AG09309 (cell line): ENCODE measurements at places on chromosomes 7 and 10.
A peak's percentile ranks its signal among the peaks of the same experiment; 100 is the strongest.

DNA sequence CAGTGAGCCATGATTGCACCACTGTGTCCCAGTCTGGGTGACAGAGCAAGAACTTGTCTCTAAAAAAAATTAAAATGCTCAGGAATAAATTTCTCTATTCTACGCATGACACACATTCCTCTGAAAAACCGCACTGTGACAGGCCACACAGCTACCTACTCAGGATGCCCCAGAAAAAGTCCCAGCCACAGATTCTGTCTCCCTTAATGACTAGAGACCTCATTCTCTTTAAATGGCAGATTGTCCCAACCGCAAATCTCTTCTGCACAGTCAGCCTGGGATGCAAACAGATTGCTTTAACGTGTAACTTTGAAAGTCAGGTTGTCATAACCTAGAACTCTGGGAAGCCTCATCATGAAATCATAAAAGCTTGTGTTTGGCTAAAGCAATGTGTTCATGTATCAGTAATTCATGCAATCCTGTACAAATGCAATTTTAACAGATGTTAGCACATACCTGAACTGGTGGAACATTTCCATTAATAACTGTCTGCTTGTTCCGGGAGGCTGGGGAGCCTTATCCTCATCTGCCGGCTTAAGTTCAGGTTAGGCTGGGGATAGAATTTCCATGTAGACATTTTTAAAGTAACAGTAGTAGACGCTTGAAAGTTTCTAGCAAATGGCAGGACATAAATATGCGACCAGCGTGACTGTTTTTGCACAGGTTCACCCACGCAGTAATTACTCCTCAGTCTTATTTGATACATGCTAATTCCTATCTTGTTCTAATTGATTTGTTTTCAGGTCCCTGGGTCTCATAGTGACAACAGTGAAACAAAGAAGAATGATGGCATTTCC, 26.2 kb upstream of the MSRB2 start:
- no peak for DNase-seq

- DNase-seq, result no peak
Measured at GRCh38 chr7:128108641-128109423, 77.6 kb upstream of the LRRC4 start.

GRCh38 chr7:39609113-39609934, 14.0 kb upstream of the RALA start:
- DNase-seq, result no peak

GRCh38 chr10:38146579-38147333, 52.6 kb downstream of the ZNF37A start:
- no peak for DNase-seq

GRCh38 chr10:132142396-132143161, 44.2 kb upstream of the DPYSL4 start:
- no peak for DNase-seq

- no peak for DNase-seq
Measured at GRCh38 chr7:2640846-2641316, 9.1 kb downstream of the TTYH3 start.

GRCh38 chr7:104160375-104160774, 47.4 kb downstream of the ORC5 start:
- no peak for DNase-seq

GRCh38 chr10:108252771-108253170, 1088.3 kb upstream of the SORCS1 start:
- no peak for DNase-seq

DNA sequence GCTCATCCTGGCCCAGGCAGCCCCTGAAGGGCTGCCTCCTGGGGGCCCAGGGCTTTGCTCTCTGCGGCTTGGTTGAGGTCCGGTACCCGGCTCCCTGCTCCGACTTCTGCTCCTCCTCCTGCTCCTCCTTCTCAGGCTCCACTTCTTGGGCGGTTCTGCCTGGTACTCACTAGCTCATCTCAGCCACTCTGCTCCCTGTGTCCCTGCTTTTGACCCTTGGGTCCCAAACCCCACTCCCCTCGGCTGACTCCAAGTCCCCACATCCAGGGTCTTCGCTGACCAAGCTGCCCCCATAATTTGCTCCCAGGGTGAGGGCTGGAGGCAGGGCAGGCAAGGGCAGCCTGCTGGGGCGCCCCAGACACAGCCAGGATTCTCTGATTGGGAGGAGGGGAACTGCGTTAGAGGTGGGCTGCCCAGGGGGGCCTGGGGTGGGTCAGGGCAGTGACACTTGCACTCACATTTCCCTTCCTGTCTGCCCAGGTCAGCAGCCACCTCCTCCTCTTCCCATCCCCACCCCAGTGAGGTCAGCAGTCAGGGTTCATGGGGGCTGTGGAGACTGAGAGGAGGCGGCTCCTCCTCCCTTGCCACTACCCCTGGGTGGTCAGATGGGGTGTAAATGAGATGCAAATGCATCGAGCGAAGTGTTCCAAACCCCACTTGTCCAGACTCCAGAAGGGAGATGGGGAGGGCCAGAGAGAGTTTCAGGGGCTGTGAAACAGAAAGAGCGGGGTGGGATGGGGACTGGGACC, 2.2 kb downstream of the SMARCD3 start:
- no peak for DNase-seq

- DNase-seq, result no peak
Measured at GRCh38 chr7:107179326-107180164, 10.7 kb downstream of the HBP1 start.

DNA sequence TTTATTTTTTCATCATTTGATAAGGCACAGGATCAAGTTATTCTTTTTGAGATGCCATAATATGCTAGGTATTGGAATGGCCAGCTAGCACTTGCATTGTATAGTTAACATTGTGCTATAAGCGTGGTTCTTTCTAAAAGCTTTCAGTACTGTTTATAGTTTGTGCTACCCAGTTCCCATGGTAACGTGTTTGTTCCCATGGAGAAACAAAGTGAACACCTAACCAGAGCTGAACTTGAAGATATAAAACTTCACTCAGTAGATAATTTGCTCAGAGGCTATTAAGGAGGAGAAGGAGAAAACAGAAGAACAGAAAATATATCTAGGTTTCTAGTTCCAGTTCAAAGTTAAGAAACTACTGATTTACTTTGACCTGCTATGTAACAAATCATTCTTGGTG, 23.6 kb upstream of the ITGB8 start:
- no peak for DNase-seq

- DNase-seq, result no peak
Measured at GRCh38 chr7:29281782-29282541, 87.4 kb downstream of the CHN2 start.

GRCh38 chr10:70458329-70459060, 17.0 kb upstream of the NODAL start:
- DNase-seq, result peak; percentile 24

- DNase-seq, result peak; percentile 16
Measured at GRCh38 chr7:157044147-157044687, 33.8 kb upstream of the MNX1 start.

DNA sequence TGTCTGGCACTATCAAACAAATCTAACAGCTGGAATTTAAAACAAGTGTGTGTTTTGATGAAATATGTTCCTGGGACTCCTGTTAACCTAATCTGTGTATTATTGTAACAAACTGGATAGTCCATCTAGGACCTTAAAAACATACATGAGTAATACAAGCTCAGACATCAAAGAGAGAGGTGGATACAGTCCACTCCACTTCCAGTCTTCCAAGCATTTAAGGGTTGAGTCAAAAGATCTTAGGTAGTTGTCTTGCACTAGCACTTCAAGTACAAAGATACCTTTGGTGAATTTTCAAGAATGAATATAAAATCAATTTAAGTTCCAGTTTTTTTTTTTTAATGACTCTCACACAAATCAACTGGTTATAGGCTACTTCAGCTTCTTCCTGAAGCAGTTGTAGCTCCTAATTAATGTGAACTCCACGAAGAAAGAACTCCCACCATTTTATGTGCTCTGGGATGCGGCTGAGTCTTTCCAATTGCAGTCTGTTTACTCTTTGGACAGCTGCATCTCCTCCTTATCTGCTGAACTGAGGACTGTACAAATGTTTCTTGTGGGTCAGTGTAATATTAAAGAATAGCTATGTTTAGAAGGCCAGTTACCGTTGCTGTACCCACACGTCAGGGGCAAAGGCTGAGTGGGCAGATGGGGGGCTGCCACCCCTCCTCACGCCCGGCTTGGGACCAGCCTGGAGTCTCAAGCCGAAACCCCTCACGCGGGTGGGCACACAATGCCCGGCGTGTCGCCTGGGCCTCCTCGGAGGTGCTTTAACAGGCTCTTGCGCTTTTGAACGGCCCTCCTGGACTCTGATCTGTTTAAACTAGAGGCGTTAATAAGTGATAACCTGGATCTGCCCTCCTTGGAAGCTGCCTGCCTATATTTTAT, 2.9 kb upstream of the IGF2BP3 start:
- DNase-seq, result no peak

GRCh38 chr10:133379152-133379800, at the start of gene PAOX:
PAOX (plus strand) TSS chr10:133379262; CDS start chr10:133379317, 55 bp downstream.
- DNase-seq, result no peak

GRCh38 chr7:103795787-103796186, 193.7 kb downstream of the RELN start:
- DNase-seq, result no peak
